LoVo (cell line): ENCODE measurements at places on chromosomes 11 and 22.
A peak's percentile ranks its signal among the peaks of the same experiment; 100 is the strongest.

- no peak for DNase-seq
Measured at GRCh38 chr11:79600711-79601110, 159.9 kb upstream of the TENM4 start.

- DNase-seq, result no peak
Measured at GRCh38 chr11:79404325-79404724, 36.5 kb downstream of the TENM4 start.

DNA sequence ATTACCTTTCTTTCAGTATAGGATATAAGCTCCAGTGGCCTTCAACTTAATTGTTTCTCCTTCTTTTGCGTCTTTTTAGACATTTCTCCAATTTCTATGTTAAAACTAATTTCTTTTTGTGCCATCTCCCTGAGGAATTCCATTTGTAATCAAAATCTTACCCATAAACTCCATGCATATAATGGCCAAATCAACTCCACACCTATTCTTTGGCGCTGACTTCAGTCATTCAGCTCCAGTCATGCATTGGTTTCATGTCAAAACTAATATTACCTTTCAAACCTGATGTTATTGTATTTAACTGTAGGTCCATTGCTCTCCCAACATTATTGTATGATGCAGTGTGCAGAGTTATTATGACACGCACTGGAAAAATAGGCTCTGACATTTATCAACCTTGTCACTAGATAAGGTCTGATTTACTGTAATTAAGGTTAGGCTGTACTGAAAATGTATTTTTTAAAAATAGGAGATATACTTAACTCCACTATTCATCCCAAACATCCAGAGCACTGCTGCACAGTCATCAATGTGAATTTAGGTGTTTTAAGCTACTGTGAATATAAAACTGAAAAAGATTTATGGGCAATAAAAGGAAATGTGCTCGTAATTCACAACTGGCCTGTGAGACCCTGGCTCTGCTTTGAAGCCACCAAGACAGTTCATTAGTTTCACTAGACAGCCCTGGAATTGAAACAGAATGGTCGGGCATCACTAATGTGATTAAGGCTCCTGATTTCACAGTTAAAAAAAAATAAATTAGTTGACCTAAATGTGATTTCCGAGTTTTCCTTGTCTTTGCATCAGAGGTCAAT, 180.6 kb upstream of the GRIA4 start:
- no peak for DNase-seq

- no peak for DNase-seq
Measured at GRCh38 chr11:59289356-59290181, 69.1 kb upstream of the OR5AN1 start.

GRCh38 chr11:36341915-36342314, 45.8 kb downstream of the PRR5L start:
- no peak for DNase-seq

- DNase-seq, result no peak
Measured at GRCh38 chr11:86869531-86869930, 69.2 kb downstream of the PRSS23 start.

GRCh38 chr22:49295465-49295743, 532.3 kb downstream of the BRD1 start:
- DNase-seq, result no peak

- DNase-seq, result no peak
Measured at GRCh38 chr22:48707763-48708557, 1119.7 kb downstream of the BRD1 start.

- peak; percentile 20 for DNase-seq
Measured at GRCh38 chr11:113730887-113731726, 25.0 kb upstream of the TMPRSS5 start.

DNA sequence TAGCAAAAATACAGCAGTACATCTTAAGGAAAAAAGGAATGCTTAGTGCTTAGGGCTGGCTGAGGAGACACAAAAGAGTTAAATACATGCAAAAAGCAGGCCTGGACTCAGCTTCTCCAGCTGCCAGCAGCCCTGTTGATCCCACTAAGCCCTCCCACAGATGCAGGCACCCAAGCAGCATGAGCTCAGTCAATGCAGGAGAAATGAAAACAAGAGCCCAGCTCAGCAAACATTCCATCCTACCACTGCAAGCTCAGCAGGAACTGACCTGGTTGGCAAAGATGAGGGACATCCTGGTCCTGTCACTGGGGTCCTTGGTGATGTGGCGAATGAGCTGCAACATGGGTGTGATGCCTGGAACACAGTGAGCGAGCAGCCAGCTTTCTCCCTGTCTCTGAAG, 5.8 kb downstream of the CYB5R2 start:
- DNase-seq, result no peak

DNA sequence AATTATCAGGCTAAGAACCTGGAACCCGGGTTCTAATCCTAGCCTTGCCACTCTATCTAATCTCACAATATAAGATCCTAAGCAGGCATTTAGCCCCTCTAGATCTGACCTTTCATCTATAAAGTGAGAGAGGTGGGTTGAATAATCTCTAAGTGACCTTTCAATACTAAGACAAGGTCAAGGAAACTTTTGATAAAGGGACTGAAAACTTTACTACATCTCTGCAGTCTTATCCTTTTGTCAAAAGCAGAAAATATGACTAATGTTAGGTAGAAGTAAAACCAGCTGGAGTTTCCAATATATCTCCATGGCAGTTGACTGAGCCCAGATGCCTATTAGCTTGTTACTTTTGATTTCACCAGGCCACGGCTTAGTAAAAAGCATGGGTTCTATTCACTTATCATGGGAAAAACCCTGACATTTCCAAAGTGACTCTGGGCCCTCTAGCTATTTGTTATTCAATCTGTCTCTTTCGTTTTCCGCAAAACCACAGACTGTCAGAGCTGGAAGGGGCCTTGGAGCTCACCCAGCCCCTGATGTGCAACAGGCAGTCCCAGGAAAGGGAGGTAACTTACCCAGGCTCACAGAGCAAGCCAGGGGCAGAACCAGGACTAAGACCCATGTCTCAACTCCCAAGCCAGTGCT, 75.8 kb downstream of the RAB30 start:
- DNase-seq, result no peak
